Esophagus squamous epithelium (tissue), 5 donors: ENCODE measurements at places on chromosomes 2 and 18.

- no peak for DNase-seq
Measured at GRCh38 chr18:21739604-21740537, 721 bp upstream of the MIB1 start.

DNA sequence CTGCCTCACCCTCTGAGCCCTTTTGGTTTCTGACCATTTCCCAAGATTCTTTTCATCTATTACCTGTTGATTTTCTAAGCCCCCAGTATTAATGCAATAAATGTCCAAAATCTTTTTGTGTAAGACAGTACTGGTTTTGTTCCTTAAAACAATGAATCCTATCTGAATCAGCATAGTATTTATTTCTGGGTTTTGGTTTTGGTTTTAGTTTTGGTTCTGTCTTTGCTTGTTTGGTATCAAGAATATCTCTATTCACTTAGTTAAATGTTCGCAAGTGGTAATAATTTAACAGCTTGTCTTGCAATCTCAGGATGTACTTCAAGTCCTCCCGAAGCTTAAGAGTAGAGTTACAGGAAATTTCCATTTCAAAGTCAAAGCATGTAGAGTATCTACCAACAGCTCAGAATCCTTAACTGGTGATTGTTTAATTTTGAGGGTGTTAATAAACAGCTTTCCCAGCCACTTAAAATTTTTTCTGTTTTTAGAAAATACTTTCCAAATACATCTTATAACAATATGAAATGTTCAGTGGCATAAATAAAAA, 67.7 kb upstream of the NEDD4L start:
- DNase-seq, result no peak

- DNase-seq, result no peak
Measured at GRCh38 chr2:233312874-233313273, 5.3 kb downstream of the SAG start.

DNA sequence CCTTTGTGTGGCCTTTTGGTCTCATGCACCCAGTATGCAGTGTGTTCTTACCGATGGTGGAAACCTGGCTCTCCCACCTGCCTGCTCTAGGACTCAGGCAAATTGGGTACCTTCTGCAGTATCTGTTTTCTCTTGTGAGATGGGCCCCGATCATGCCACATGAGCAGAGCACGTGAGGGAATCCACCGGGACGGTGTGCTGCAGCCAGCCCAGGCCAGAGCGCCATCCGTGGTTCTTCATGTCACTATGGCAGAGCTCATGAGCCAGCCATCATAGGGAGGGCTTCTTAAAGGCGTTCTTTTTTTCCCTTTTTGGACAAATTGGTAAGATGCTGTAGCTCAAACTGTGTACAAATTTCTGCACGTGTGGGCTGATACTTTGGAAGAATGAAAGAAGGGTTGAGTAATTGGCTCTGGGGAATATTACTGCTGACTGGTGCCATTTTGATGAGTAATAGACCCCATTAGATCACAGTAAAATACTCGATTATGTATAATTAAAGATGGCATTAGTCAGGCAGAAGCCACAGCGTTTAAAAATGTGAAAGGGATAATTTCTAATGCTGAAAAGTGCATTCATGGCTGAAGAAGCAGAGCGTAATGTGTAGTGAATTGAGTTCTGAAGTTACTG, 19.2 kb downstream of the SH3RF3 start:
- DNase-seq, result no peak

- no peak for DNase-seq
Measured at GRCh38 chr2:16092861-16093638, 152.7 kb downstream of the MYCN start.

DNA sequence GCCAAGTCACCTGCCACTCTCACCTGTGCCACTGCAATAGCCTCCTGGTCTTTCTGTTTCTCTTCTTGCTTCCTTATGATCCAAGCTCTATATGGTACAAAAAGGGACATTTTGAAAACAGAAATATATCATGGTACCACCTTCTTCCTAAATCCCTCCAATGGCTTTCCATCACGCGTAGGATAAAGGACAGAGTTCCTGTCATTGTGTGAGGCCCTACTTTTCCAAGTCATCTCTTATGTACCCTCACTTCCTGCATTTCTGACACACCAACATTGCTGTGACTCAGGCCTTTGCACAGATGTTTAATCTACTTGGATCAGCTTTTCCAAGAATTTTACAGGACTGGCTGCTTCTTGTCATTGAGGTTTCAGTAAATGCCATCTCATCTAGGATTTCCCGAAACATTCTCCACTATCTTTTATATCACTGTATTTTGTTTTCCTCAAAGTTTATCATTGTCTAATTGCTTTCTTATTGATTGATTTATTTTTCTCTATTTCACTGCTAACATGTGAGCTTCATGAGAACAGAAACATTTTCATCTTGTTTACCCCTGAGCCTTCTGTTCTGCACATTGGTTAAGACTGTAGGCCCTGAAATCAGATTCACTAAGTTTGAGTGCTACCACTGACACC, 426.1 kb upstream of the FANCL start:
- no peak for DNase-seq

- no peak for DNase-seq
Measured at GRCh38 chr2:101387151-101387834, at the start of gene CREG2. Gene CREG2 (minus strand): TSS chr2:101387503. CDS start chr2:101387457, 46 bp downstream.

DNA sequence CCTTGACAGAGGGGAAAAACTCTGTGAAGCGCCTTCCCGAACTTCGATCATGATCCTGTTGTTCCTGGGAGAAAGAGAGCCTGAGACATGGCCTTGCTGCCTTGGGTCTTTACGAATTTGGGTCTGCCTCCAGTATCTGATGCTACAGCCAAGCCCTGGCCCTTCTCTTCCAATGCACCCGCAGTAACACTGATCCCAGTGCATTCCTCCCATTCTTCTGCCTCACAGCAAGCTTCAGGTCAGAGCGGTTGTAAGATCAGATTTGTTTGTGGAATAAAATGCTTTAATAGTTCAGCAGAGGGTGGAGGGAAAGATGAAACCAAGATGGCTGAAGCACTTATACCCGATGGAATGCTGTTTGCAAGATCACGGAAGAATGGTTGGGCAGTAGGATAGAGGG, 196.7 kb upstream of the SIX2 start:
- no peak for DNase-seq

GRCh38 chr2:158745866-158746382, 49.2 kb upstream of the DAPL1 start:
- DNase-seq, result no peak

- DNase-seq, result no peak
Measured at GRCh38 chr2:220509966-220510365, 882.5 kb downstream of the SLC4A3 start.

DNA sequence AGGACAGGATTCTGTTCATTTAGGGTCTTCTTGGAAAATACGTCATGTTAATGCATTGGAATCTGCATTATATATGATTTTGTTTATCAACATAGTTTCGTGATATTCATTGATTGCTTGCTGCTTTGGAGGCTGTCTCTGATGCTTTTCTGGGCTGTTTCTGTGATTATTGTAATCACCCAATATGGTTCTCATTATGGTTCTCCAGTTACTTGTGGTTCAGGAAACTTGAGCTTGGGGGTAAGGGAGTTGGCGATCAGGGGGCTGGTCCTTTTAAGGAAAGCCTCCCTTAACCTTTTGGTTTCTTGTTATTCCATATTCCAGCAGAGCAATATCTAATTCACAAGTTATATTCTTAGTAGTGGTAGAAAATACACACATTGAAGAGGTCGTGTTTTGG, 17.4 kb upstream of the STON1 start:
- DNase-seq, result no peak

- no peak for DNase-seq
Measured at GRCh38 chr2:64820901-64821300, 167.2 kb upstream of the SERTAD2 start.

GRCh38 chr2:18425210-18425703, 135.2 kb downstream of the RDH14 start:
- DNase-seq, result no peak

- no peak for DNase-seq
Measured at GRCh38 chr2:174120346-174120745, 128.0 kb downstream of the OLA1 start.

DNA sequence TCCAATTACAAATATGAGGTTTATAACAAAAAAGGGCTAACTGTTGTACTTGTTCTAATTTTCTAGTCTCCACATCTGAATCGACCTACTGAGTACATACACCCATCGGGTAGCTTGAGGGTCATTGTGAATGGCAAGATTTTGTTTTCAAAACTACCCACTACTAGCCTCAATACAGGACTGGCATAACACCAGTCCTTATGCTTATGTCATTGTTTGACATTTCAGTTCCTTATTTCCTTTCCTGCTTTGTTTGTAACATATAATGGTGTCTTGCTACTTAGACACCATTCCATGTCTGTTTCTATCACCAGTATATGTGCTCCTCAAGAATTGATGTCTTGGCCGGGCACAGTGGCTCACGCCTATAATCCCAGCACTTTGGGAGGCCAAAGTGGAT, 86.0 kb downstream of the EPHA4 start:
- DNase-seq, result no peak

DNA sequence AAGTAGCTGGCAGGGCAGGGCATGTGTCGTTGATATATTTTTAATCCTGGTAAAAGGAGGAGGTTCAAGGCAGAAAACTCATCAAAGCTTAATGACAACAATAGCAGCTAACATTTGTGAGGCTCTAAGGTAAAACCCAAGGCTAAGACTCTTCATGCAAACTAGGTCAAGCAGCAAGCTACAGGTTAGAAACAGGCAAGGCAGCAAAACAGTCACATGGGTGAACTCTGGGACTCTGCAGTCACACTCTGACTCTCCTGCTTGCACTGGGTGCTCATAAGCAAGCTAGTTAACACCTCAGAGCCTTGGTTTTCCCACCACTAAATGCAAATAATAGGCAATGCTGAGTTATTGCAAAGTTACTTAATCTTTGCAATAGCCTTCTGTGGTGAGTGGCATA, 7.9 kb downstream of the IL1RN start:
- DNase-seq, result no peak

DNA sequence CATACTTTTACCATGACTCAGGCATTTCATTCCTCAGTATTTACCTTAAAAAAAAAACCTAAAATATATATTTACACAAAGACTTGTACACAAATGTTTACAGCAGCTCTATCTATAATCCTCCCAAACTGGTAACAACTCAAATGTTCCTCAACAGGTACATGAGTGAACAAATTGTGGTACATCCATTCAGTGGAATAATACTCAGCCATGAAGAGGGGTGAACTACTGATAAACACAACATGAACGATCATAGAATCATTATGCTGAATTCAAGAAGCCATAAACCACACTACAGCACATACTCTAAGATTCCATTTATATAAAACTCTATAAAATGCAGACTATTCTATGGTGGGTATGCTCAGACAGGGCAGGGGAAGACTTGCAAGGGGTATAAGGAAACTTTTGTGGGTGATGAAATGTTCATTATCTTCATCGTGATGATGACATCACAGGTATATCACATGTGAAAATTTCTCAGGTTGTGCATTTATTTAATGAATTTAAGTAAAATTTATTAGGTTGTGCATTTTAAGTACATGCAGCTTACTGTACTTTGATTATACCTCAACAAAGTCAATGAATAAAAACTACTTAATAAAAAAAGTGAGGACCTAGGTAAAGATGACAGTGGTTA, 24.7 kb upstream of the DUSP2 start:
- DNase-seq, result no peak

DNA sequence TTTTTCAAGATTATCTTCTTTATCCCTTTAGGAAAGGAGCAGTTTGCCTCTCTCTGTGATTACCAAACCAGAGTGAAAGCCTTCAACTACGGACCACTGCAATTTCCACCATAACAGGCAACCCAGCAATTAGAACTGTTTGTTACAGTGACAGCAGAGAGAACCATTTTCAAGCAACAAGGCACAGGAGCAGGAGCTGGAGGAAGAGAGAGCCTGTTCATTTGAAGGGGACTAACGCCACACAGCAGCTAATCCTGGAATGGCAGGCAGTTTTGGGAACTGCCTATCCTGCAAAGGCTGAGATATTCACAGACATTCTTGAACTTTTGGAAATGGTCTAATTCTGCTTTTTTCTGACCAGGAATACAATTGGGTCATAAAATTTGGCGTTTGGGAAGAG, 1541.9 kb upstream of the PIK3C3 start:
- DNase-seq, result no peak

DNA sequence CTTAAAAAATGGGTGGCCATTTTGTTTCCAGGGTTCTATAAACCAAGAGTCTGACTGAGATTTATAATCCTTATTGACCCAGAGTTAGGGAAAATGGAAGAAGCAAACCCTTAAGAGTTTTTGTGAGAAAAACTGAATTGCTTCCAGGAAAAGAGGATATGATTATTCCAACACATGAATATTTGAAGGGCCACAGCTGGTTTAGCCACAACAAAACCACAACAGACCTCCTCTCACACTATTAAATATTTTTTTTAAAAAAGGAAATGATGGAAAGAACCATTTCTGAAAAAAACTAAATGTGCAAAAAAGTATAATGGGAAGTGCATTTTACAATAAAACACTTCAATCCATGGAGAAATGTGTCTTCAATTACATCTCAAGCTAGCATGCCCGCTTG, 182.7 kb downstream of the ETAA1 start:
- DNase-seq, result no peak

DNA sequence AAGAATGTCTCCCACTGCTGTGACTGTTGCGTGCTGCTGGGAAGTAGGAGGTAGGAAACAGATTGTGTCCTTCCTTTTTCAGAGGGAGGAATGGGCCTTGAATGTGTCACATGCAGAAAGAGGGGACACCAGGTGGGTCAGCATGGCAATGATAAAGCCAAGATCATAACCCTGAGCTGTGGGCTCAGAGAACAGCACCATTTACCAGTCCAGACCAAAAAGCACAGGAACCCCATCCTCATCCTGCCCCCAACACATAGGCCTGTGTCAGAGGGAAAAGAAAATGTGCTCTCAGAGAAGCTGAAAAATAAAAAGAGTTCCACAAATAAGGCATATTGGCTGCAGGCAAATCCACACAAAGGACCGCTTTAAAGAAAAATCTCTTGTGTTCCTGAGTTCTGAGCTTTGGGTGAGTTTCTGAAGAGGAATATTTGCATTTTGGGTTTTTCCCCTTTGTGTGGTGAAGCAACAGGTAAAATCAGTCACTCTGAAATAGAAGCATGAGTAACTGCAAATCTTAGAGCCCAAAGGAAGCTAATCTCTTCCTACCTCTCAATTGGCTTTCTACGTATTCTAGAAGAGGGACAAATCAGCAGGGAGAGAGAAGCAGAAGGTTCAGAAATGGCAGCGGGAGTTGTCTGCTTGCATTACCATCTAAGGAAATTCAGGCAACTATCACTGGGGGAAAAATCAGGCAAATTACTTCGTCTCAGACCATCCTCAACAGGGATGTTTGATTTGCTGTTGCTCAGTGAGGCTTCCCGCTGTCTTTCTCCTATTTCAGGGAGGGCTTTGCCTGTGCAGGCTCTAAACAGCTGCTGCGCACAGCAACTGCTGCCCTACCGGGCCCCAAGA, 106.8 kb downstream of the BCL11A start:
- DNase-seq, result no peak

DNA sequence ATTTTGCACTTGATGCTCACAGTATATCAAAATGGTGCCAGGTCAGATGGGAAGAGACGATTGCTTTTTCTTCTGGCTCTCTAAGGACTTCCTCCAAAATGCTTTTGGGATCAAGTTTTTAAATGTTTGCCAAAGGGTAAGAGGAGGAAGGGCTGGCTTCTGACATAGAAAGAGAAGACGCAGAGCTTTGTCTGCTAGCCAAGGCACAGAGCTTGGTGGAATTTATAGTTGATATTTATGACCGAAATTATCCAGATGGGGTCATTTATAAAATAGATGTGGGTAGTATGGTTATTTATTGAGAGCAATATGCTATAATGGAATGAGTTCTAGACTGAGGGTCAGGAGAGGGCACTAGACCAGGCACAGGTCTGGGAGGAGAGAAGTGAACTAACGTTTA, 193.3 kb downstream of the FSHR start:
- DNase-seq, result no peak
